ENCODE measurements at places on chromosomes 13 and 19. TPM values are rescaled to one million over a fixed set of nuclear protein-coding genes. Genes with fewer than 3 reads are reported as not detected.

DNA sequence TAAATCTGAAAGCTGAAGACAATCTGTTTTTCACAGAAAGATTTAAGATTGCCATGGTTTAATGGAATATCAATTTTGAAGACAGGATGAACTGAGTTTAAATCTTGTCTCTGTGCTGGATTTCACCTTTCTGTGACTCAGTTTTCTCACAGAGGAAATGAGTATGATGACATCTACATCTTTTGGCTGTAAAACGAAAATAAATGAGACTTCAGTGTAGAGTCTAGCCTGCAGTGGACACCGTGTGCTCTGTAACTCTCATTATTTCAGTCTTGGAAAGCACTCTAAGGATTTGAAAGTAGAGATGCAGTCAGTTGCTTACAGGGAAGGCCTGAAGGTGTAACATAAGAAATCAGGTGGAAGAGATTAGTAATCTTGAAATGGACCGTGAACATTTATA is 150.4 kb downstream of the NALCN start:
- no peak overlapping the region for H3K4me3 ChIP-seq
- no peak overlapping the region for H3K27ac ChIP-seq
- H3K36me3 ChIP-seq: no peaks in the 10 kb centered on the region

GRCh38 chr13:39419876-39420275 is 183.1 kb downstream of the LHFPL6 start:
- peaks cover 31% of the 10 kb centered on the region for H3K4me1 ChIP-seq
- H3K36me3 ChIP-seq: no peaks in the 10 kb centered on the region
- no peak overlapping the region for H3K4me3 ChIP-seq
- DNase-seq: no peak
- no peaks in the 10 kb centered on the region for H3K27me3 ChIP-seq

- no peak for DNase-seq
- H3K27ac ChIP-seq: no peak overlapping the region
- H3K4me1 ChIP-seq: no peaks in the 10 kb centered on the region
Observed at GRCh38 chr13:80109303-80109702, 231.6 kb downstream of the SPRY2 start.

Gene LRRC25
- 4.2 TPM for total RNA-seq

Gene TTC9B
- total RNA-seq: not detected

- H3K36me3 ChIP-seq: no peaks in the 10 kb centered on the region
- H3K4me3 ChIP-seq: no peak overlapping the region
- no peak for DNase-seq
- no peak overlapping the region for H3K27ac ChIP-seq
Observed at GRCh38 chr13:22325761-22326160, 654.9 kb downstream of the FGF9 start.

DNA sequence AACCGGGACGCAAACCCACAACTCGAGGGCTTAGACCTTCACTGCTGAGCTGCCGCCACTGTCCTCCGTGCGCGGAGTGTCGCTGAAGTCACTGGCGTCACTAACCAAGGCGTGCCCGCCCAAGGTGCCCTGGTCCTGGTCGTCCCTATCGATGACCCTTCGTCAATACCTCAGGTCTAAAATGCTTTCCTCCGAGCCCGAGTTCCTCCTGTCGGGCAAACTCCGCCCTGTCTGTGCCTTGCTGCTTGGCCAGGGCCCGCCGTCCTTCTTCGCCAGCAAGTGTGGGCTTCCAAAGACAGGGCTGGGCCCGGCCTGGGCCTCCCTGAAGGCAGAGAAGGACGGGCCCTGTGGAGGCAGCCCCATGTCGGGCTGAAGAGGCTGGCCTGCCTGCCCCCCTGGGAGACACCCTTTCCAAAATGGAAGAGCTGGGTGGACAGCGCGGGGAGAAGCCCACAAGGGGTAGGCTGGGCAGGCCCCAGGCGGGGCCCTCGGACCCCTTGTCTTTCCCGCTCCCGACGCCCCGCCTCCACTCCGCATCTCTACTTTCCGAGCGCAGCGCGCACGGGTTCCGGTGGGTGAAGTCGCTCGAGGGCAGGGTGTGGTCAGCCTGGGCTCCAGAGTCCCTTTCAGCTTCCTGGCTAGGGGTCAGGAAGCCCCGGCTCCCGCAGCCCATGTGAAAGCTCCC is 13.4 kb downstream of the RB1 start:
- H3K36me3 ChIP-seq: peaks cover 5% of the 10 kb centered on the region
- no peak overlapping the region for H3K4me3 ChIP-seq
- no peak for DNase-seq
- no peaks in the 10 kb centered on the region for H3K27me3 ChIP-seq

Gene PINLYP
- 1.2 TPM for total RNA-seq

Gene ERICH6B
- total RNA-seq: not detected

Gene ZNF667
- total RNA-seq: 0.78 TPM

DNA sequence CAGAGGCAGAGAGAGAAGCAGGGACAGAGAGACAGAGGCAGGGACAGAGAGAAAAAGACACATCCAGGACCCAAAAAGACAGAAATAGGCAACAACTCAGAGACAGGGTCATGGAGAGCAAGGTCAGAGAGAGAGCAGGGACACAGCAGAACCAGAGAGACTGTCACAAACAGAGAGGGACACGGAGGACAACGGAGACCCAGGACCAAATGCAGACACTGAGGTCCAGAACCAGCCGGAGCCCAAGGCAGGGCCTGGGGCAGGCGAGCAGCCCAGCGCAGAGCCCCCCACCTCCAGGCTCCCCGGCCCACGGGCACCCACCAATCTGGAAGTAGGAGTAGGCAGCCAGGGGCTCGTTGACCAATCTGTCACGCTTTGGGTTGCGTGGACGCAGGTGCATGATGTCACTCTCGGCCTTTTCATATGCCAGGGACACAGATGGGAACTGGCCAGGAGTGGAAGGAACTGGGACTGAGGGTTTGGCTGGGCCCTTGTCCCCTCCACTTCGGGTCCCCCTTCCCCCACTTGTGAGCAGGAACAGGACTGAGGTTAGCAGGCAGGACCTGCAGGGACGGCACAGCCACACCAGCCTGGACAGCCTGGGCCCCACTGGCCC is 8.1 kb downstream of the TMEM147 start:
- H3K27ac ChIP-seq: no peak overlapping the region
- no peaks in the 10 kb centered on the region for H3K4me1 ChIP-seq
- H3K4me3 ChIP-seq: no peak overlapping the region
- no peak for DNase-seq
- H3K36me3 ChIP-seq: no peaks in the 10 kb centered on the region

GRCh38 chr13:110244071-110244830 is 62.7 kb downstream of the COL4A1 start:
- peak overlapping the region; percentile 81 for H3K27ac ChIP-seq
- H3K27me3 ChIP-seq: no peaks in the 10 kb centered on the region
- no peak overlapping the region for H3K4me3 ChIP-seq
- H3K4me1 ChIP-seq: peaks cover 31% of the 10 kb centered on the region
- no peaks in the 10 kb centered on the region for H3K36me3 ChIP-seq

GRCh38 chr19:34757441-34757840 is 15.6 kb downstream of the ZNF599 start:
- no peaks in the 10 kb centered on the region for H3K27me3 ChIP-seq
- no peak for DNase-seq
- peak overlapping the region; percentile 24 for H3K4me3 ChIP-seq
- H3K36me3 ChIP-seq: peaks cover 10% of the 10 kb centered on the region
- H3K27ac ChIP-seq: no peak overlapping the region
- no peaks in the 10 kb centered on the region for H3K4me1 ChIP-seq

- H3K27me3 ChIP-seq: no peaks in the 10 kb centered on the region
- H3K36me3 ChIP-seq: no peaks in the 10 kb centered on the region
- H3K4me1 ChIP-seq: no peaks in the 10 kb centered on the region
- H3K4me3 ChIP-seq: no peak overlapping the region
- no peak for DNase-seq
Observed at GRCh38 chr13:33330483-33330882, 44.9 kb upstream of the STARD13 start.

GRCh38 chr19:12912571-12912970 is 6.5 kb downstream of the SYCE2 start:
- H3K36me3 ChIP-seq: no peaks in the 10 kb centered on the region
- no peak for DNase-seq
- peak overlapping the region; percentile 39 for H3K4me3 ChIP-seq
- H3K27ac ChIP-seq: peak overlapping the region; percentile 34
- peaks cover 12% of the 10 kb centered on the region for H3K4me1 ChIP-seq

- H3K36me3 ChIP-seq: no peaks in the 10 kb centered on the region
- H3K27me3 ChIP-seq: no peaks in the 10 kb centered on the region
- H3K4me1 ChIP-seq: no peaks in the 10 kb centered on the region
- DNase-seq: no peak
- H3K27ac ChIP-seq: no peak overlapping the region
Observed at GRCh38 chr13:34006011-34006410, 188.1 kb downstream of the RFC3 start.

Gene EPSTI1
- 2.0 TPM for total RNA-seq
